ENCODE measurements at places on chromosomes 4 and X. TPM values are rescaled to one million over a fixed set of nuclear protein-coding genes. Genes with fewer than 3 reads are reported as not detected.

GRCh38 chr4:145935253-145936141 lies 3.1 kb downstream of the ZNF827 start:
- peak; percentile 22 for DNase-seq

DNA sequence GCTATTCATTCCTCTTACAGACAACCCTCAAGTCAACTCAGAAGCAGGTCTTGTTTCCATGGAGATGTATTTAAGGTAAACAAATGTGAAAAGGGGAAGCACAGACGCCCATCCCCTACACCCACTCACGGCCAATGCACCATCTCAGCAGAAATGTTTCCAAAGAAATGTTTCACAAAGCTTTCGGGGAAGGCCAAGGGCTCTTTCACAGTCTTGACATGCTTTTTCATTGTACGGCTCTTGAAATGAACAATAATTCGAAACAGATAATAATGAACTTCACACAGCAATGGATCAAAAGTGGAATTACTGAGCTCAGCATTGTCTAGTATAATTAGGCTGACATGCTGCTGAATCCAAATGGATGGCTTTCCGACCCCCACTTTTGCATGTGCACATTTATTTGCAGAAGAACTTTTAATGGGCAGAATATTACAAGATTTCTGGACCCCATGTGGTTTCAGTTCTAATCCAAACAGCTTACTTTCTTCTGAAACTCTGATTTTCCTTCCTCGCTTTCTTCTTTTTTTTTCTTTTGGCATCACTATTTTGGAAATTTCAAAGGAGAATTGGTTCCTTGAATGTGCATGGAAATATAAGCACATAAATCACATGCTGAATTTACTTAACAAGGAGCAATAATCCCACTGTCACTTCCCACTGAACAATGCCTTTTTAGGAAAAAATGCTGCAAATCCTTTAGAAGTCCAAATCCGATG lies 160.9 kb downstream of the SMIM20 start:
- no peak for DNase-seq

Gene REST
- total RNA-seq: 49.2 TPM

Gene STATH
- not detected for total RNA-seq

Gene PPP4R3C
- not detected for total RNA-seq

All from osteoblast (primary cell).